Stomach (tissue), 19 donors: ENCODE measurements at places on chromosomes 7 and 10.

DNA sequence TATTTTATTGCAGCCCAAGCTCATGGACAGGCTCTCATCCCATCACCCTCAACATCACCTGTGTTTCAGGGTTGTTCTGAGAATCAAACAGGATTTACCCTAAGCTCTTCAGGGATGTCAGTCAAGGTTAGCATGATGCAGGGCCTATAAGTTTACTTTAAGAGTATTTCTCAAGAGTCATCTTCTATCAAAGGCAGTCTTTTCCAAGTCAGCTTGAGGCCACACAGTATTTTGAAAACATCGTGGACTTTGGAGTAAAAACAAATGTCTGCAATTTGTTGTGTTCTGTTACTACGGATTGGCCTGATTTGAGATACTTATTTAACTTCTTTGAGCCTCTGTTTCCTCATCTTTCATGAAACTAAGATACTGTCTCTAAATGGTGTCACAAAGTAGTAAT is 42.0 kb upstream of the NRP1 start:
- H3K36me3 ChIP-seq, result no peaks in the 10 kb centered on the region
- H3K27ac ChIP-seq, result no peak overlapping the region
- no peaks in the 10 kb centered on the region for H3K27me3 ChIP-seq

- H3K27me3 ChIP-seq, result no peaks in the 10 kb centered on the region
- no peak overlapping the region for H3K4me3 ChIP-seq
- H3K27ac ChIP-seq, result no peak overlapping the region
- DNase-seq, result no peak
- no peaks in the 10 kb centered on the region for H3K4me1 ChIP-seq
Observed at GRCh38 chr10:109737626-109738025, 185.7 kb downstream of the XPNPEP1 start.

GRCh38 chr10:34224639-34225038 is 590.5 kb downstream of the PARD3 start:
- H3K4me3 ChIP-seq, result no peak overlapping the region
- H3K4me1 ChIP-seq, result no peaks in the 10 kb centered on the region
- no peaks in the 10 kb centered on the region for H3K36me3 ChIP-seq
- H3K27me3 ChIP-seq, result no peaks in the 10 kb centered on the region
- DNase-seq, result no peak
- H3K27ac ChIP-seq, result no peak overlapping the region

GRCh38 chr7:55641273-55641691 is 69.0 kb upstream of the VOPP1 start:
- H3K27me3 ChIP-seq, result no peaks in the 10 kb centered on the region
- no peaks in the 10 kb centered on the region for H3K36me3 ChIP-seq
- H3K27ac ChIP-seq, result no peak overlapping the region
- H3K4me1 ChIP-seq, result peaks cover 8% of the 10 kb centered on the region
- H3K4me3 ChIP-seq, result no peak overlapping the region

GRCh38 chr7:74417419-74417971 is 36.2 kb upstream of the GTF2IRD1 start:
- no peaks in the 10 kb centered on the region for H3K27me3 ChIP-seq
- DNase-seq, result peak; percentile 69
- H3K36me3 ChIP-seq, result no peaks in the 10 kb centered on the region
- H3K4me3 ChIP-seq, result no peak overlapping the region

DNA sequence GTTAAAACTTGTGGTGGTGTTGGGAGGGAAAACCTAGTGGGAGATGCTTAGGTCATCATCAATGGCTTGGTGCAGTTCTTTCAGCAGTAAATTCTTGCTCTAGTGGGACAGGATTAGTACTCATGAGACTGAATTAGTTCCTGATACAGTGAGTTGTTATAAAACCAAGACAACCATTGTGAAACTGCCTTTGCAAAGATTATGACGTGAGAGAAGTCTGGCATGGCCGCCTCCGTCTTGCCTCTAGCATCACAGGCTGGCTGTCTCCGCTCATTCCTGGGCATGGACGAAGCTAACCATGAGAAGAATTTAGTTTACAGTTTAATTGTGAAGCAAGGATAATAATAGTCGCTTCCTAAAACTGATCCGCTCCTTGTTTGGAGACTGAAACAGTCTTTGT is 186.4 kb downstream of the KIF20B start:
- no peak overlapping the region for H3K27ac ChIP-seq
- no peak for DNase-seq
- H3K36me3 ChIP-seq, result no peaks in the 10 kb centered on the region
- no peak overlapping the region for H3K4me3 ChIP-seq

GRCh38 chr7:77904252-77904651 is 105.7 kb downstream of the PHTF2 start:
- H3K27me3 ChIP-seq, result no peaks in the 10 kb centered on the region
- no peaks in the 10 kb centered on the region for H3K4me1 ChIP-seq
- no peaks in the 10 kb centered on the region for H3K36me3 ChIP-seq
- DNase-seq, result no peak

- no peak overlapping the region for H3K4me3 ChIP-seq
- no peak overlapping the region for H3K27ac ChIP-seq
- no peaks in the 10 kb centered on the region for H3K27me3 ChIP-seq
- H3K4me1 ChIP-seq, result peaks cover 12% of the 10 kb centered on the region
- H3K36me3 ChIP-seq, result no peaks in the 10 kb centered on the region
- DNase-seq, result no peak
Observed at GRCh38 chr7:69652947-69653701, 54.8 kb downstream of the AUTS2 start.

DNA sequence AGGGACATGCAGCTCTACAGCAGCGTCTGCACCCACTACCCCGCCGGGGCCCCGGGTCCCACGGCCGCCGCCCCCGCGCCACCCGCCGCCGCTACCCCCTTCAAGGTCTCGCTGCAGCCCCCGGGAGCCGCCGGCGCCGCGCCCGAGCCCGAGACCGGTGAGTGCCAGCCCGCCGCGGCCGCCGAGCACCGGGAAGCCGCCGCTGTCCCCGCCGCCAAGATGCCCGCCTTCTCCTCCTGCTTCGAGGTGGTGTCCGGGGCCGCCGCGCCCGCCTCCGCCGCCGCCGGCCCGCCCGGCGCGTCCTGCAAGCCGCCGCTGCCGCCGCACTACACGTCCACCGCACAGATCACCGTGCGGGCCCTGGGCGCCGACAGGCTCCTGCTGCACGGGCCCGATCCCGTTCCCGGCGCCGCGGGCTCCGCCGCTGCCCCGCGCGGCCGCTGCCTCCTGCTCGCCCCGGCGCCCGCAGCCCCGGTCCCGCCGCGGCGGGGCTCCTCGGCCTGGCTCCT is 631 bp downstream of the OTUD1 start:
- H3K4me1 ChIP-seq, result peaks cover 42% of the 10 kb centered on the region
- H3K27ac ChIP-seq, result peak overlapping the region; percentile 97
- no peaks in the 10 kb centered on the region for H3K27me3 ChIP-seq
- DNase-seq, result no peak
- H3K4me3 ChIP-seq, result peak overlapping the region; percentile 91

- no peaks in the 10 kb centered on the region for H3K36me3 ChIP-seq
- DNase-seq, result no peak
- no peak overlapping the region for H3K4me3 ChIP-seq
- H3K4me1 ChIP-seq, result peaks cover 7% of the 10 kb centered on the region
Observed at GRCh38 chr10:28256776-28257175, 46.1 kb downstream of the MPP7 start.

GRCh38 chr7:92723943-92724342 is 112.4 kb downstream of the CDK6 start:
- H3K36me3 ChIP-seq, result no peaks in the 10 kb centered on the region
- no peaks in the 10 kb centered on the region for H3K27me3 ChIP-seq
- no peak for DNase-seq
- H3K4me3 ChIP-seq, result no peak overlapping the region
- H3K27ac ChIP-seq, result no peak overlapping the region
- H3K4me1 ChIP-seq, result peaks cover 17% of the 10 kb centered on the region

- DNase-seq, result no peak
- no peaks in the 10 kb centered on the region for H3K27me3 ChIP-seq
- no peaks in the 10 kb centered on the region for H3K4me1 ChIP-seq
- no peak overlapping the region for H3K4me3 ChIP-seq
Observed at GRCh38 chr7:46970476-46970875, 611.4 kb downstream of the TNS3 start.

- no peaks in the 10 kb centered on the region for H3K27me3 ChIP-seq
- no peak overlapping the region for H3K4me3 ChIP-seq
- no peak for DNase-seq
- no peaks in the 10 kb centered on the region for H3K36me3 ChIP-seq
Observed at GRCh38 chr7:140883378-140883777, 41.4 kb downstream of the BRAF start.

GRCh38 chr7:46835556-46835955 is 746.4 kb downstream of the TNS3 start:
- H3K4me1 ChIP-seq, result no peaks in the 10 kb centered on the region
- no peak overlapping the region for H3K27ac ChIP-seq
- no peak overlapping the region for H3K4me3 ChIP-seq

DNA sequence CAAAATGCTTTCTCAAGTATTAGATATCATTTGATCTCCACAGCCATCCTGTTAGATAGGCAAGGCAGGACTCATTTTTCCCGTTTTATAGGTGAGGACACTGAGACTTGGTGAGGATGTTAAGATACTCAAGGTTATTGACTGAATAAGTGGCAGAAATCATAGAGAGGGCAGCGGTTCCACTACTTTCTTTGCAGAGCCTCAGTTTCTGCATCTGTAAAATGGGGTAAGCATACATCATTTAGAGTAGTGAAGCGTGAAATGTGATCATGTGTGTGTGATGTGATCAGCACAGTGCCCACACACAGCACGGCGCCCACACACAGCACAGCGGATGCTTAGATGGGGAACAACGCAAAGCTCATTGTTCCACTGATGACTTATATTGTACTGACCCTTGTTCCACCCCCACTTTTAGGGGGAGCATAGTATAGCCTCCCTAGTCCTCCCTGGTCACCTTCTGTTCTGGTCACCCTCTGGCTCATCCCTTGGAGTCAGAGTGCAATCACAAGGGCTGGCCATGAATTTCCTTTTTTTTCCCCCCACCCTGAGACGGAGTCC is 10.5 kb downstream of the UBTD1 start:
- DNase-seq, result no peak
- no peak overlapping the region for H3K27ac ChIP-seq
- no peaks in the 10 kb centered on the region for H3K27me3 ChIP-seq
- no peaks in the 10 kb centered on the region for H3K36me3 ChIP-seq
- H3K4me1 ChIP-seq, result peaks cover 18% of the 10 kb centered on the region

- no peaks in the 10 kb centered on the region for H3K27me3 ChIP-seq
- no peak for DNase-seq
- no peaks in the 10 kb centered on the region for H3K36me3 ChIP-seq
- no peak overlapping the region for H3K27ac ChIP-seq
- H3K4me3 ChIP-seq, result no peak overlapping the region
Observed at GRCh38 chr7:91243591-91244301, 20.5 kb upstream of the FZD1 start.
